ENCODE measurements at places on chromosomes 11 and 22. TPM values are rescaled to one million over a fixed set of nuclear protein-coding genes. Genes with fewer than 3 reads are reported as not detected.

DNA sequence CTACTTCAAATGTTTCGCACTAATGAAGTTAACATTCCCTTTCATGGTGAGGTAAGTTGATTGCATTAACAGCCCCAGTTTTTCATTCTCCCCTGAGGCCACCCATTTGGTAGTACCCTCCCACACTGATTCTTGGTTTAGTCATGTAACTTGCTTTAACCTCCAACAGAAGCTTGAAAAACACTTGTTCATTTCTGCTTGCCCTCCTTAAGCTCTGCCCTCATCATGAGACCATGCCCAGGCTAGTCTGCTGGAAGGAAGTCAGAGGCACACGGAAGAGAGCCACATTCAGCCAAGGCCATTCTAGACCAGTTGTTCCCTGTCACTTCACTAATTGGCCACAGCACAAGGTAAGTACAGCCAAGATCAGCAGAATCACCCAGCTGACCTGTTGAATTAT, 50.7 kb upstream of the CD44 start:
- DNase-seq = no peak

DNA sequence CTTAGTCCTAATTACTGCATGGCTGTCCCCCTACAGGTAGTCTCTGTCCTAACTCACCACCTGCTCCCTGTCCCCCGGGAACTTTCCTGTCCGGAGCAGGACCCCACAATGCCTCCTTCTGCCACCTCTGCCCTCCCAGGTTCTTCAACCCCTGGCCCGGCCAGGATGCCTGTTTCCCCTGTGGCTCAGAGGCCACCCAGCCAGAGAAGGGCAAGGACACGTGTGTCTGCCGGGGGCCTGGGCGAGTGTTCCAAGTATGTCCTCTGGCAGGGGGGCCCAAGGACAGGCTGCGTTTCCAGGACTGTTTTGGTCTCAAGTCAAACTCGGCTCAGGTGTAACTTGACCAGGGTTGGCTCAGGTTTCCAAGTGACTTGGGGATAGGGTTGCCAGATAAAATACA, 63.8 kb downstream of the BTG4 start:
- DNase-seq = no peak

- DNase-seq = no peak
These were observed 2.4 kb downstream of the RNF121 start for GRCh38 chr11:71931245-71931602.

DNA sequence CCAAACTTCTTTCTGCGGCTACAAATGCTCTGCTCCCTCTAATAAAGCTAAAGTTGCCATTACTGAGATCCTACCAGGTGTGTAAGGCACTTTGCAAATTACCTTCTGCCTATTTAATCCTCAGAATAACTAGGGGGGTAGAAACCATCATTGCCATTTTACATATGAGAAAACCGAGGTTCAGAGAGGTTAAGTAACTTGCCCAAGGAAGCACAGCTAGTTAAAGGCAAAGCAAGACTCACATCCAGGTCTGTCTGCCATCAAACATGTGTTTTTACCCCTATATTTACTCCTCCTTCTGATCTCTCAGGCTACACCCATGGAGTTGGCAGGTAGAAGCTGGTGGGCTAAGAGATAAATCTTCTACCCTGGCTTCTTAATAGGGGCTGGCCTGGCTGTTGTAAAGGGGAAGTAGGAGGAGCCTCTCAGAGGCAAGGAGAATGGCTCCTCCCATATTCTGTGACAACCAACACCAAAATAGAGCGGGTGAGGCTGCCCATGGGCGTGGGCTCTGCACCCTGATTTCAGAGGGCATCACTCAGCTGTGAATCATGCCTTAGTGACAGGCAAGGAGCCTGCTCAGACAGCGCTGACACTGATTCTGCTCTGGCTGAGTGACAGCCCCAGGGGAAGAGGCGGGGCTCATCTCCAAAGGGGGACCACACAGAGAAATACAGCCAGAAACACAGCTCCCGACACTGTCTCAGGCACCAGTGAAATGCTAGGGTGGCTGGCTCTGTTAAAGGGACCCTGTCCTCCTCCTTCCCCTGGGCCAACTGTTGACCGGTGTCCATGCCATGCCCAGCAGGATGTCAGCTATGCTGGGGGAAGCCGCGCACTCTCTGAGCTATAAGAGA, 106.8 kb downstream of the ABTB2 start:
- DNase-seq = peak; percentile 91

The RASL10A gene
- 3.6 TPM for total RNA-seq

DNA sequence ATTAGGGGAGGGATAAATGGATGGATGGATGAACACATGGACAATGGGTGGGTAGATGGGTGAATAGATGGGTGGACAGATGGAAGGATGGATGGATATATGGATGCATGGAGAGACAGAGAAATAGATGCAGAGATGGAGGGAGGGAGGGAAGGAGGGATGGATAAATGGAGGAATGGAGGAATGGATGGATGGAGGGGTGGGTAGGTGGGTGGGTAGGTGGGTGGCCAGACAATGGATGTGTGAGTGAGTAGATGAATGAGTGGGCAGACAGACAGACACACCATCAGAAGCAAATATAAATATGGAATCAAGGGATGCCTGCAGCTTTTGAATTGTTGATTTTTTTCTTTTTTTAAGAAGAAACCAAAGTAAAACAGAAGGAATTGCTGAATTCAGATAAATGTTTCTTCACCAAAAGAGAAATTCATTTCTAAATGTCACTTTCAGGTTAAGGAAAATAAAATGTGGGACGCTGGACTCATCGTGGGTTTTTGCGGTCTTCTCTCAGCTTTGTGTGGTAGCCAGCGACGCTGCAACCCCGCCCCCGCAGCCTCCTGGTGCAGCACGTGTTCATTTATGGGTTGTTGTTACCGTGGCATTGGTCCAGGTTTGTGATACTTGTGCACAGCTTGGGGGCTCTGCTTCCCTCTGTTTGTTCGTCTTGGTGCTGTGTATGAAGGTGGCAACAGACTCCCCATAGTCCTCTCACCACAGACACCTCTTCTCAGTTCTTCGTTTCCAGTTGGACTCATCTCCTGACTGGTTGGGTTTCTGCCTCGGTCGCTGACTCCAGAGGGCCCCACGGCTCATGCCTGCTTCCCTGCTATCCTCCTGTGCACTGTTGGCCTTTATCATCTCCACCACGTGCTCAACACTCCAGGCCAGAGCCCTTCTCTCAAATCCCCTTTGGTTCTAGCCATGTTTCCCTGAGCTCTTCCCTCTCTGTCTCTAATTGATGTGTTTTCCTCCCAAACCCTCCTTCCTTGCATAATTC, 76.4 kb downstream of the CDKN1C start:
- DNase-seq = no peak

The HORMAD2 gene
- total RNA-seq = not detected

The TTLL12 gene
- total RNA-seq = 102 TPM

The OVOL1 gene
- total RNA-seq = not detected

The DEUP1 gene
- total RNA-seq = not detected

The MOV10L1 gene
- total RNA-seq = not detected

The FUT4 gene
- total RNA-seq = 1.8 TPM

The IRAG1 gene
- 0.02 TPM for total RNA-seq

- DNase-seq = no peak
These were observed 12.6 kb upstream of the FJX1 start for GRCh38 chr11:35605706-35606105.

GRCh38 chr11:47723041-47723440, 7.9 kb upstream of the AGBL2 start:
- DNase-seq = no peak

The OR10D3 gene
- total RNA-seq = not detected

GRCh38 chr22:39928536-39929520, 27.9 kb downstream of the GRAP2 start:
- DNase-seq = no peak

DNA sequence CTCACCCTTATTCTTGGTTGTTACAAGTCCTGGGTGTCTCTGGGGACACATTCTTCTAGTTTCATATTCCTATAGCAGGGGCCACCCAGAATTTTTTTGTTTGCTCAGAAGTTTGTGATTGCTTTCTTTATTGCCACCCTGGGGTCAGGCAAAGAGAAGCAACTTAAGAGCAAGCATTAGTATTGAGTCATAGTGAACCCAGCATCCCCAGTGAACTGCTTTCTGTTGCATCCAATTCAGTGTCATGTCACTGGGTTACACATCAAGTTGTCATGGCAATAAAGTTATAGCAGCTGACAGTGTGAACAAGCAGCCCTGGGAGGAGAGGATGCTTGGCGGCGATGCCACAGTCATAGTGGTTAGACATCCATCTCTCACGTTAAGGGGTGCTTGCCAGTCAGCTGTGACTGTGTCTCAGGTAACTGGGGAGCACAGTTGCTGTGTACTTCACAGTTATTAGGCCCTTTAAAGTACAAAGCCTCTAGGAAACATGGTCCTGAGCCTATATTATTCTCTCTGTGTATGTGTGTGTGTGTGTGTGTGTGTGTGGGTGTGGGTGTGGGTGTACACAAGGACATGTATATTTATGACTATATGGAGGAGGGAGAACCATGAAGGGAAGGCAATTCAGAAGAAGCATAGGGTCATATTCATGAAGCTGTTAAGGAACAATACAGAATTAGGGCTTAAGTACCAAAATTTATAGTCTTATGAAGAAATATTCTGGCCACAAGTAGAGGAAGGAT, 52.5 kb downstream of the TRIM44 start:
- peak; percentile 44 for DNase-seq

GRCh38 chr22:39184586-39185577, 32.4 kb upstream of the CBX7 start:
- no peak for DNase-seq

- DNase-seq = no peak
These were observed 67.5 kb downstream of the GAB2 start for GRCh38 chr11:78350091-78350645.

The OR8G5 gene
- not detected for total RNA-seq

The MS4A15 gene
- total RNA-seq = not detected

The OSBP gene
- 13.4 TPM for total RNA-seq

The CEP164 gene
- 41.4 TPM for total RNA-seq

DNA sequence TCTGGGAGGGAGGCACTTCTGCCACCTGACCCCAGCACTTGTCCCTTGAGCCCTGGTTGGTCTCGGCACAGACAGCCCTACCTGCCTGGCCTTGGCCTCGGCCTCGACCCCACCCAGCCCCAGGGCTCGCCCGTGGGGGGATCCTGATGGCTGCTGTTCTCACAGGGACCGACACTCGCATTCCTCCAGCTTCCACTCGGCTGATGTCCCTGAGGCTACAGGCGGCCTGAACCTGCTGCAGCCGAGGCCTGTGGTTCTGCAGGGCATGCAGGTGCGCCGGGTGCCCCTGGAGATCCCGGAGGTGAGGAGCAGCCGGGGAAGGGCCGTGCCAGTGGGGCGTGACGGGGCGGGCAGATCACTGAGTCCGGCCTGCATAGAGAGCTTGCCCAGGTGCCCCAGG, 5.1 kb downstream of the PCNX3 start:
- no peak for DNase-seq

GRCh38 chr11:59212222-59212621, 505 bp downstream of the MPEG1 start:
- no peak for DNase-seq

The MPZL3 gene
- total RNA-seq = 1.7 TPM

The KCNK4 gene
- total RNA-seq = not detected

The MUC2 gene
- not detected for total RNA-seq

GRCh38 chr11:39268176-39268690, 2191.2 kb downstream of the LRRC4C start:
- DNase-seq = no peak

The ZNF280A gene
- total RNA-seq = 2.6 TPM
